ENCODE measurements at places on chromosomes 5 and 9. TPM values are rescaled to one million over a fixed set of nuclear protein-coding genes. Genes with fewer than 3 reads are reported as not detected.
A peak's percentile ranks its signal among the peaks of the same experiment; 100 is the strongest.

DNA sequence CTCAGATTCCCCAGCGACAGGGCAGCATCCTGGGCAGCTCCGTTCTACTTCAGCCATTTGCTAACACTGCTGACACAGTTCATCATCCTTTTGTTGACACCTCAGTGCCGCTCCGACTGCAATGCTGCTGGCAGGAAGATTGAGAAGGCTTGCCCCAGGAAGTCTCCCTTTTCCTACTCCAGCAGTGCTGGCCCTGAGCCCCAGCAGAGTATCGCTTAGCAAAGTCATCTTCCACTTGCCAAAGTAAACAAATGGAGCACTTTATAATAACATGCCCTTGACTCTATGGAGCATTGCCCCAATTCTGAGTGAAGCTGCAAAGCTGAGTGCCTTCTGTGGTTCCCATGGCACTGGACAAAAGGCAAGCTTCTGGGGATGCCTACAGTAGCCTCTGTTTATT is 32.2 kb downstream of the PRLR start:
- peak; percentile 34 for DNase-seq

- no peak for DNase-seq
These were observed 33.5 kb downstream of the MCCC2 start for GRCh38 chr5:71620630-71621029.

Gene SLCO6A1
- not detected for polyA plus RNA-seq

Gene BTNL8
- 0.65 TPM for polyA plus RNA-seq

Gene OCLN
- 49.7 TPM for polyA plus RNA-seq

Gene PCDHGA12
- polyA plus RNA-seq = 1.5 TPM
